8988T (cell line): ENCODE measurements at places on chromosomes 5 and 9.
A peak's percentile ranks its signal among the peaks of the same experiment; 100 is the strongest.

GRCh38 chr9:92146610-92147009, 31.4 kb upstream of the SPTLC1 start:
- DNase-seq, result no peak

DNA sequence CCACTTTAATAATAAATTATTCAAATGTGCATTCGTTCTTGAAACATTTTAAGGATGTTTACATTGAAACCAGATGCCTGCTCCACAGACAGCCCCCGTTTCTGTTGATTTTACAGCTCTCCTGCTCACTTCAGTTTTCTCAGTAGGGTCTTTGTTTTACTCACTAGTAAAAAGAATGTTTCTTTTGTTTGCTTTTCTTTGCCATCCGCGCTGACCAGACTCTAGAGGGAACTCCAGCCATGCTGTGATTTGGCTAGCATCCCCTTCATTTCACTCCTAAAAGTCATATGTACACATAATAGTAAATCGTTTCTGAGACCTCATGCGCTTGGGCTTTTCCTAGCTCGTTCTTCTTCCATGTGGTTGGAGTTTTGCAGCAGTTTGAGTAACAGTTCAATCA, 28.7 kb upstream of the PALM2AKAP2 start:
- DNase-seq, result no peak

GRCh38 chr5:36177715-36178523, 26.0 kb downstream of the SKP2 start:
- DNase-seq, result no peak

GRCh38 chr9:90844326-90844725, 42.7 kb downstream of the SYK start:
- DNase-seq, result no peak

DNA sequence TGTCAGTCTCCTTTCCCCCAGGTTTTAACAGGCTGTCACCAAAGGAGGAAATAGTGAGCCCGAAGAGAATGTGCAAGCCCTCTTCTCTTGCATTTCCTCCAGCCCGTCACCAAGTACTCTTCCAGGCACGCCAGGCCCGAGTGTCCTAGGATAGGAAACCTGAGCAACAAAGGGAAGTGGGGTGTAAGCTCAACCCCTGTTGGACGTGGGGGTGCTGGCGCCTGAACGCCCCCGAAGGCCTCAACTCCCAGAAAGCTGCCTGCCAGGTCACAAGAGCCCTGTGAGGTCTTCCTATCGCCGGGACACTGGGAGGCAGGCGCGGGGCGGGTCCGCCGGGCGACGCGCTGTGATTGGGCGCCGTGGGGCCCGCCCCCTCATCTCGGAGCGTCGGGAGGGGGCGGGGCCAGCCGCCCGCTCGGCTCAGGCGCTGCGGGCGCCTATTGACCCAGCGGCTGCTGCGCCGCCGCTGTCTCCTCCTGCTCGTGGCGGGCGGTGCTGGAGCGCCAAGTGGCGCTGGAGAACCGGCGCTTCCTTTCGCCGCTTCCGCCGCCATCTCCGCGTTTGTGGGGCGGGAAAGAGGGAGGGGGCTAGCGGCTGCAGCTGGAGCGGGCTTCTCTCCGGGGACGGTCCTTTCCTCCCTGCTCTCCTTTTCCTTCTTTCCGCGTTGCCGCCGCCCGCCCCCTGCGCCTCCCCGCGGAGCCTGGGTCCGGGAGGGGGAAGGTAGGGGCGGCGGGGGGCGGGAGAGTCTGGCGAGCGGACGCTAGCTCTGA, 572 bp upstream of the MAN2A1 start:
- peak; percentile 58 for DNase-seq

DNA sequence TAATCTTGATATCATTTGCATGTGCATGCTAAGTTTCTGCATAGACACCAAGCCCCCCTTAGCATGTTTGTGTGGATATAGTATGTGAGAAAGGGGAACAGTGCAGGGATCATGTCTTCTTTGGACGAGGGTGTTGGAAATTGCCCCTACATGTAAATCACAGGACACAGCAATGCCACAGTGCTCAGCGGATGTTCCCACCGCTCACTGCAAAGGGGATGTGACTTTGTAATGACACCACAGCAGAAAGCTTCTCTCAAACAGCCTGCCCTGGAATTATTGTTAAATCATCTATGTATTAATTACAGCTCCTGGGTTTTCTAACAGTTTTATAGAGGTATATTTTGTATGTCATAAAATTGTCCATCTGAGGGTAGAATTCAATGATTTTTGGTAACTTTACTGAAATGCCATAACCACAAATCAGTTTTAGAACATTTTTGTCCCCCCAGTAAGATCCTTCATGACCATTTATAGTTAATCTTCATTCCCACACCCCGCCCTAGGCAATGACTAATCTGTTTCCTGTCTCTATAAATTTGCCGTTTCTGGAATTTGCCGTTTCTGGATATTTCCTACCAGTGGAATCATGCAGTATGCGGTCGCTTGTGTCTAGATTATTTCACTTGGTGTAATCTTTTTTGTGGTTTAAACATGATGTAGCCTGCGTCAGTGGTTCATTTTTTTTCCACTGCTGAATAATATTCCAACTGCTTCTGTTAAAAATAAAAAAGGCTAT, 648.5 kb upstream of the WWC1 start:
- DNase-seq, result no peak

DNA sequence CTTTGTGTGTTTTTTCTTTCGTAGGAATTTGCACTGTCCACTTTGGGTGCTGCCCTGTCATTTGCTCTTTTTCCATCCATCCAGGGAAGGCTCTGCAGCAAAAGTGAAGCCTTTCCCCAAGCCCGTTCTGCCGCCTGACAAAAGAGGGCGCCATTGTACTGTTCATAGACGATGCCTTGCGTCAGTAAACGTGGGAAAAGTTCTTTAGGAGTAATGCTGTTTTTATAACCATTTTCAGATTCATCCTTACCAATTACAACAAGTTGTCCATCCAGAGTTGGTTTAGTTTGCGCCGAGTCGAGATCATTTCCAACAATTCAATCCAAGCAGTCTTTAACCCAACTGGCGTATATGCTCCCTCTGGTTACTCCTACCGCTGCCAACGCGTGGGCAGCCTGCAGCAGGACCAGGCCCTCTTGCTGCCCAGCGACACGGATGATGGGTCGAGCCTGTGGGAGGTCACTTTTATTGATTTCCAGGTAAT, 34.3 kb upstream of the RPS23 start:
- DNase-seq, result peak; percentile 18

DNA sequence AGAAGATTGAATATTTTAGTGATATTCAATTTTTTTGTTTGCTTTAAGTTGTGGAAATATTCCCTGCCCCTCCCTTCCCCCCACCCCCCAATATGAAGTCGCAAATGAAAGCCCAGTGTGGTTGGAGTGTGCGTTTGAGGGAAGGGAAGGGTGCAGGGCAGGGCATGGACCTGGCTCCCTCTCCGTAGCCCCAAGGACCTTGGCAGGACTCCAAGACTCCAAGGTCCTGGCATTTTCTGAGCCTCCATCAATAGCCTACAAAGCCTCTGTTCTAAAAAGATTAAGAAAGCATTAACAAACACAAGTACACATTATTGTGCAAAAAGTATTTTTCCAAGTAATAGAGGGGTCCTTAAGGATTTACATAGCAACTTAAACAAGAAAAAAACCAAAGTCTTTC, 38.8 kb upstream of the PTPN3 start:
- DNase-seq, result no peak

- DNase-seq, result peak; percentile 33
Observed at GRCh38 chr9:121439711-121440664, 59.7 kb downstream of the GGTA1 start.

- DNase-seq, result no peak
Observed at GRCh38 chr9:104774831-104775573, 11.1 kb downstream of the NIPSNAP3B start.
